ENCODE measurements at places on chromosomes 7 and 10.

GRCh38 chr7:28169230-28169629 lies 11.4 kb downstream of the JAZF1 start:
- no peak for DNase-seq

- DNase-seq, result no peak
Observed at GRCh38 chr10:92719991-92720830, 30.5 kb downstream of the HHEX start.

DNA sequence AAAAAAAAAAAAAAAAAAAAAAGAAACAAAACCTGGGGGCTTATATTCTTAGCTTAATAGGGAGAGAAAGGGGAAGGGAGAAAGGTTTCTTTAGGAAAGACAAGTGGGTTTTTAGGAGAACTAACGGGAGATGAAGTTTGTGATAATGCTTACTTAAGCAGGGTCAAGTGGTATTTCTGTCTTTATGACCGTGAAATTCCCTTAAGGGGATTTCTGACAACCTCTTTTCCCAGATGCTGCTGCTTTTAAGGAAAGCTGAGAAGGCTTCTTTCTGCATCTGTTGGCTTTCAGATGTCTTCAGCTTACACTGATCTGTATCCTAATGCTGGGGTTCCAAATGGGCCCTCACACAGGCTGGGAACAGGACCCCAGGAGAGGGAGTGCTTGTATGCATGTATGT lies 42.6 kb downstream of the ADAMTS14 start:
- no peak for DNase-seq

GRCh38 chr7:79502151-79502550 lies 48.7 kb upstream of the MAGI2 start:
- DNase-seq, result no peak

DNA sequence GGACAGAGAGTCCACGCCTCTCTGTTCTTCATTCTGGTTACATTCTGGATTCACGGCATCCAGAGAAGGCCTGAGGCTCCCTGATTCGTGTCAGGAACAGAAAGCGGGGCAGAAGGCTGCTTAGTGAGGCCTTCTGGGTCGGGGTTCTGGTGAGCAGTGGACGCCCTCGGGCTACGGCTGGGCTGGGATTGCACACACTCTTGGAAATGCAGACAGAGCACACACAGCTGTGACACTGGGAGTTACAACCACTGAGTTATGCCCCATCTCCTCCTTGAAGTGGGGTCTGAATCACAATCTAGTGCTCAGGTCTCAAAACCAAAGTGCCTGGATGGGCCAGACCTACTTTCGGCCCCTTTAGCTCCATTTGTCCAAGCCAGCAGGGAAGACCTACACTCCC lies 156.9 kb upstream of the GDF10 start:
- DNase-seq, result no peak

GRCh38 chr10:61834519-61834918 lies 67.0 kb upstream of the ARID5B start:
- DNase-seq, result no peak

- no peak for DNase-seq
Observed at GRCh38 chr7:47299496-47299895, 282.4 kb downstream of the TNS3 start.

DNA sequence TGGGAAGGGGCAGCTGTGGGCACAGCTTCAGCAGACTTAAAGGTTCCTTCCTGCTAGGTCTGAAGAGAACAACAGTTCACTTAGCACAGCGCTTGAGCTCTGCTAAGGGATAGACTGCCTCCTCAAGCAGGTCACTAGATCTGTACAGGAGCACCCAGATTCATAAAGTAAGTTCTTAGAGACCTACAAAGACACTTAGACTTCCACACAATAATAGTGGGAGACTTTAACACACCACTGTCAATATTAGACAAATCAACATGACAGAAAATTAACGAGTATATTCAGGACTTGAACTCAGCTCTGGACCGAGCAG lies 140.9 kb downstream of the TFEC start:
- no peak for DNase-seq

GRCh38 chr7:36605261-36606051 lies 118.8 kb downstream of the AOAH start:
- DNase-seq, result no peak

DNA sequence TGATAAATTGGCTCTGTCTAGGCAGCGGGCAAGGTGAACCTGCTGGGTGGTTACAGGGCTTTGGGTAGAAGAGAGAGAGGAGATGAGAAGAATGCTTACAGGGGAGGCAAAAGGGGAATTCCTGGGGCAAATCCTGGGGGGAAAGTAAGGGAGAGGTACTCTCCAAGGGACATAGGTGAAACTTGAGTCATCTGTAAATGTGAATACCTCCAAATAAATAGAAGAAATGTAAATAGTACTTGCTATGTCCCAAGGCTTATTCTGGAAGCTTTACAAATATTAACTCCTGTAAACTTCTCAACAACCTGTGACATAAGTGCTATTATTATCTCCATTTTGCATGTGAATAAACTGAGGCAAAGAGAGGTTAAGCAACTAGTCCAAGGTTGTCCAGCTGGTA lies 57.7 kb upstream of the CDK13 start:
- DNase-seq, result no peak

DNA sequence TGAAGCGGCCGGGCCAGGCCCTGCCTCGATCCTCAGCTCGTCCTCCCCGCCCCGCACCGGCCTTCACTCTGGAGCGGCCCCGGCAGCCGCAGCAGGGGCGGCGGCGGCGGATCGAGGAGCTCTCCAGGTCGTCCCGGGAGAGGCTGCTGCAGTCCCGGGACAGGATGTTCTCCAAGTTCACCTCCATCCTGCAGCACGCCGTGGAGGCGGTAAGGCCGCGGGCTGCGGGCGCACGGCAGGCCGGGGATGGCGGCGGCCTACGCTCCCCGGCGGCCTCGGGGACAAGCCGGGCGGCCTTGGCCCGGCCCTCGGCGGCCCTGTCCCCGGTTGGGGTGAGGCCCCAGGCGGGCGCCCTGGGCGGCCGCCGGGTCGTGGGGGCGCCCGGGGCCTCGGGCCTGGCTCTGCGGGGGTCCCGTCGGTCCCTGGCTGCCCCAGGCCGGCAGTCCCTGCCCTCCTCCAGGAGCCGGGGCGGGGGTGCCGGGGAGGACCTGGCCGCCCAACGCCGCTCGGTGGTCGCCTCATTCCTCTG lies 399 bp downstream of the FHIP2A start:
- DNase-seq, result no peak

GRCh38 chr7:139232904-139233303 lies 1.9 kb downstream of the UBN2 start:
- DNase-seq, result no peak

DNA sequence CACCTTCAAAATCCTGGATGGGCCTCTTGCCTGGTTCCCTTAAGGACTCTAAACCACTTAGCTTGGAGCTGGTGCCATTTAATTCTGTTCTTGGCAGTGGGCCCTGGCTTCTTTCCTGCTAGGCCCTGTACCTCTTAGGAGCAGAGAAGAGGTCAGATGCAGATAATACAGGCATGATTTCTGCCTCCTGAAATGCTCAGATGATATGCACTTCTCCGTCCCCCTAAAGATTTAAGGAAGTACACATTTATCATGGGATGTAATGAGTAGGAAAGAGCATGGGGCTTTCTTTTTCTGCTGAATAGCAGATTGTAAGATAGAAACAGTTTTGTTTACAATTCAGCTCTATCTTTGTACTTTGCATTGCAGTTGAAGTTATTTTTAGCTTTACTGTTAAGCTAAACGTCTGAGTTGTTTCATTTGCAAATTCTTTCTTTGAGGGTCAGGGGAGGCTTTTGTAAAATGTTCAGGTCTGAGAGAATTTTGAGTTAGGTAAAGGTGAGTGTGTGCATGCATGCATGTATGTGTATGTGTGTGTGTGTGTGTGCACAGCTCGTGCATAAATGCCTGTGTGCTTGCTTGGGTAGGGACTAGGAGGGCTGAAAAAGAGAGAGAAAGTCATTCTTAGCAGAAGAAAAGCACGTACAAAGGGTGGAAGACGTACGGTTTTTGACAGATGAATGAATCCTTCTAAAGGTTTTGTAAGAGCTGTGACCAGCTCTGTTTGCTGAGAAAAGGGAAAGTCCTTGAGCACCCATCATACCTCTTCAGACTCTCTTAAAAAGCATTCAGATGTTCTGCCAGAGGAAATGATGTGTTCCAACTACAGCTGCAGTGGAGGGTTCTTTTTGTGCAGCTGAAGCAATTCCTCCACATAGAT lies 364.2 kb downstream of the AUTS2 start:
- DNase-seq, result no peak

GRCh38 chr10:98338896-98339295 lies 70.9 kb upstream of the LOXL4 start:
- no peak for DNase-seq

- no peak for DNase-seq
Observed at GRCh38 chr7:136183981-136184380, 206.8 kb upstream of the MTPN start.

Data from activated T-helper 1 cell treated with Interleukin-2 at 50 U/mL for 16 hours (primary cell).